Endothelial cell of umbilical vein (primary cell): ENCODE measurements at places on chromosomes 1 and 21. TPM values are rescaled to one million over a fixed set of nuclear protein-coding genes. Genes with fewer than 3 reads are reported as not detected.

Gene CNIH3
- total RNA-seq = 1.0 and 2.5 TPM in 2 replicates

Gene TNFSF4
- 59.6 and 88.1 TPM in 2 replicates for total RNA-seq

Gene VAMP4
- total RNA-seq = 10.1 and 10.4 TPM in 2 replicates

Gene MANEAL
- total RNA-seq = 0.66 and 0.92 TPM in 2 replicates

Gene NMNAT2
- total RNA-seq = 0.16 and 0.38 TPM in 2 replicates

Gene DYNLT4
- 0.62 and 1.1 TPM in 2 replicates for total RNA-seq

Gene GPATCH4
- 29.2 and 32.0 TPM in 2 replicates for total RNA-seq

Gene SPRR1B
- total RNA-seq = not detected in 2 replicates

Gene KRTAP19-1
- not detected in 2 replicates for total RNA-seq
